ENCODE measurements at places on chromosomes 2 and 18.

DNA sequence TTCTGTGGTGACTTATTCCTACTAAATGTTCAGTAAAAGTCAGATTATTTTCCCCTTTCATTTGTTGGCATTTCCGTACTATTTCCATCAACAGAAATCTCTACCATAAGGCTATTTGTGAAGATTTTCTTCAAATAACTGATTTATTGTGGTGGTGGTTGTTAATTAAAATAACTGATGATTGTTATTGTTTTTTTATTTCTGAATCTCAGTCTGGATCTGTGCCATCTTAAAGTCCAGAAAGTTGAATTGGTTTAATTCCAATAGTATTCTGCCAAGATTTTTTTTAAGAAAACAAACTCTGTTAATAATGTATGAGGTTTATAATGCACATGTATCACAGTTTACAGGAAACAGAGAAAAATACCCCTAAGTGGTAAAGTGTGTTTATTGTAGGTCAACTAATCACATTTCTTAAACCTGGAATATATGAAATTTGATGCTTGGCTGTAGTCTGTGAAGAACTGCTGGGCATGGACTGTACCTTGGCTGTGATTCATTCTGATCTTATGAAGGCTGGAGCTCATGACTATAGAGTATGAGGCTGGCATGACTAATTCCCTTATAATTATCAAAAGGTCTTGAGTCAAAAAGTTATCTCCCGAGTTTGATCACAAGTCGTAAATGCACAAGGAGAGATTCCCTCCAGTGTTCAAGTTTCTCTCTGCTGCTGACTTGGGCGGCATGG, 134.2 kb upstream of the RND3 start:
- no peak for DNase-seq

GRCh38 chr2:150449856-150450255, 37.6 kb downstream of the RND3 start:
- no peak for DNase-seq

DNA sequence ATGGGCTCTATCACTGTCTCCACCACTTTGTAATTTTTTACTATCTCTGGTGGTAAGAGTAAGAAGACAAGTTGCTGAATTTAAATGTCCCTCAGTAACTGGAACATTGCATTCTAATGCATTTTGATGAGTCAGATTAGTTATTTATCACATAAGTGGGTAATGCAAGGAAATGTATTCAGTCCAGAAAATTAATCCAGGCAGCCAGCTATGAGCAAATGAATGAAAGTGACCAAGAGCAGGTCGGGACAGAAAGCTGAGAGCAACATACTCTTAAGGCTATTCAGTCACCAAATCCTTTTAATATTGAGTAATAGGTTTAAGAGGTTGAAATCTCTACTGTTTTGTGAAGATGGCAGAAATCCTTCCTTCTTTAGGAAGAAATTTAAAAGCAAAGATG, 265.5 kb upstream of the PARD3B start:
- no peak for DNase-seq

DNA sequence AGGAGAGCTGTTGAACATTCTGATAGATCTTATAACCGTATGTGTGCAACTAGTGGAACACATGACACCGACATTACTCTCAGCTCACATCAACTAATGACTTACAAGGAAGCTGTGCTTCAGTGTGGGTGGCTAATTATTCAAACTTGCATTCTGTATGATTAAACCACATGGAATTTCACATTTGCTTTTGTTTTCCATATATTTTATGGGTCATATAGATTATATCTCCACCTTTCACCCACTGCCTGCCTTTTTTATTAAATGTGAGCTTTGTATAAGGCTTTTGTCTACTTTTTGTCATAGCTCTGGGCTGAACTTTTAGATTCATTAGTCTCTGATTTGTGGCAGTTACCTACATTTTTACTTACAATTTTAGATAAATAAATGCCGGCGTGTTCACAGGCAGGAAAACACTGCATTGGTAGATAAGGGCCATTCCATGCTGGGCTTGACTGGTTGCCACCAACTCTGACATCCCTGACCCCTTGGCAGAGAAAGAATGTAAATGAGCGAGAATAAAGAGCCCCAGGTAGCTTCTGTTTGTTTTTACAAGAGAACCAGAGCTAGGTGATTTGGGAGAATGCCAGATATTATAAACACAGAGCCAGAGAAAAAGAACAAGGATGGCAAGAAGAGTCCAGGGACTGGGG, 35.7 kb downstream of the LYPD6 start:
- DNase-seq, result no peak

DNA sequence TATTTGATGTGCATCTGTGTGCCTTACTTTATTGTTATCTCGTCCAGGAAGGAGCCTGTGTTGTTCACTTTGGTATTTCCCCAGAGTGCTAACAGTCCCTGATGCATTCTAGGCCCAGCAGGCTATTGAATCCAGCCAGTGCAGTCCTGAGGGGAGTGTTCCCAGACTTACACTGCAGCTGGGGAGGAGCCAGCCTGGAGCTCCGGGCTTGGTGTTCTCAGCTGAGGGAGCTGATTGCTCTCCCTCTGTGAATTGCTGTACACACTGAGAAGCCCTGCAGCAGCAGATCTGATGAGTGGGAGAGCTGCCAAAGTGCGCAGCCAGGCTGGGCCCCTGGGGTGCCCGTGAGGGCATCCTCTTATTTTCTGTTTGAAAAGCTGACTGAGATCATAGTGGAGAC, 159.2 kb downstream of the GALNT3 start:
- DNase-seq, result no peak

- no peak for DNase-seq
Observed at GRCh38 chr2:98175811-98176210, 88.8 kb downstream of the VWA3B start.

GRCh38 chr2:22604136-22604535, 780.8 kb upstream of the KLHL29 start:
- DNase-seq, result no peak

Measured in central memory CD8-positive, alpha-beta T cell (primary cell).